NCI-H526 treated with DMSO at 0.1 percent for 48 hours (cell line): ENCODE measurements at places on chromosomes 12 and 14.
A peak's percentile ranks its signal among the peaks of the same experiment; 100 is the strongest.

GRCh38 chr14:89128311-89129026 lies 288.6 kb downstream of the FOXN3 start:
- no peak for DNase-seq

- DNase-seq = no peak
These were observed 34.9 kb downstream of the WIF1 start for GRCh38 chr12:65086236-65086635.

GRCh38 chr14:104464907-104465306 lies 114.7 kb upstream of the C14orf180 start:
- DNase-seq = no peak

DNA sequence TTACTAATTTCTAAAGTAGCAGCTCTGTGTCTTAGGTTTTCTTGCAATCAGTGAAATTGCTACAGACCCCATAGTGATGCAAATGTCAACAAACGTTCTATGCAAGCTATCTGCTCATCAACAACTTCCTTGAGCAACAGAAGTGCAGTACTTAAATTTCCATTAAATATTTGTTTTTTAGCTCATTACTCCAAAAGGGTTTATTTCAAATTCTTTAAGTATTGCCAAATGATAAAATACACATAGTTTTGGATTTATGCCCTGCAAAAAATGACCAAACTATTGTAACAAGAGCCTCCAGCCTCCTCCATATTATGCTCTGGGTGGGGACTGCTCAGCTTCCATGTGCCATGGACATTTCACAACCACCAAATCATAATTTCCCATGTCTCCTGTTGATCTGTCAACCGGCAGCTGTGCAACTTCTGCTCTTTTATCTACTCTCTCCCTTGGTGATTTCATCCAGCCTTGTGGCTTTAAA lies 4.4 kb downstream of the BDKRB1 start:
- DNase-seq = no peak

DNA sequence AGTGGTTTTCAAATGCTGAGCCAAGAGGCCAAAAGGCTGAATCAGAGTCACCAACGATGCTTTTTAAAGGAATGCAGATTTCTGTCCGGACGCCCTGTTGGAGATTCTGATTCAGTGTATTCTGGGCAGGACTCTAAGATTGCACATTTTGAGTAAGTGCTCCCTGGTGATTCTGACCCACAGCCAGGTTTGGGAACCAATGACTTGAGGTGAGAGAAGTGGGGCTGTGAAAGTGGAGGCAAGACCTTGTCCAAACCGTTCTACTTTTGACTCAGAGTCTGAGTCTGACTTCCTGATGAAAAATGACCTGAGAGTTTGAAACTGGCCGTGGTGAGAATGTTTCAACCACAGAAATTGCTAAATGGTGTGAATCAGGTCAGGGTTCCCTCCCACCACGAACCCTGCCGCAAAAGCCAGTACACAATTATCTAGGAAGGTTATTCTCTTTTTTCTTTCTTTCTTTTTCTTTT lies 90.2 kb downstream of the NTN4 start:
- no peak for DNase-seq

- DNase-seq = no peak
These were observed 54.9 kb upstream of the DIO3 start for GRCh38 chr14:101506211-101506925.

DNA sequence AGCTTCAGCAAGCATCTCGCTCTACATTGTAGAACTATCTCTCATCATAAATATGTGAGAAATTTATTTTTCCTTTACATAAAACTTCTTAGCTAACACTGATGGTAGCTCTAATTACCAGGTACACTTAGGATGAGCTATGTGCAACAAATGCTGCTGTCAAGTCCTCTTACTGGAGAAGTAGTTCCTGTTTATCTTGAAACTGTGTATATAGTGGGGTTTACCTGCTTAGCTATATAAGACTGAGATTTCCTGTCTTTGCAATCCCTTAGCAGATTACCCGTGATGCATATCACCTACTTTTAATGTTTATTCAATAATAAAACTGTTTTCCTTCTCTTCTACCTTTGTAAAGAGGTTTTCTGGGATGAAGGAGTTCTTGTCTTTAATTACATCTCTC lies 98.0 kb upstream of the USP15 start:
- DNase-seq = no peak

DNA sequence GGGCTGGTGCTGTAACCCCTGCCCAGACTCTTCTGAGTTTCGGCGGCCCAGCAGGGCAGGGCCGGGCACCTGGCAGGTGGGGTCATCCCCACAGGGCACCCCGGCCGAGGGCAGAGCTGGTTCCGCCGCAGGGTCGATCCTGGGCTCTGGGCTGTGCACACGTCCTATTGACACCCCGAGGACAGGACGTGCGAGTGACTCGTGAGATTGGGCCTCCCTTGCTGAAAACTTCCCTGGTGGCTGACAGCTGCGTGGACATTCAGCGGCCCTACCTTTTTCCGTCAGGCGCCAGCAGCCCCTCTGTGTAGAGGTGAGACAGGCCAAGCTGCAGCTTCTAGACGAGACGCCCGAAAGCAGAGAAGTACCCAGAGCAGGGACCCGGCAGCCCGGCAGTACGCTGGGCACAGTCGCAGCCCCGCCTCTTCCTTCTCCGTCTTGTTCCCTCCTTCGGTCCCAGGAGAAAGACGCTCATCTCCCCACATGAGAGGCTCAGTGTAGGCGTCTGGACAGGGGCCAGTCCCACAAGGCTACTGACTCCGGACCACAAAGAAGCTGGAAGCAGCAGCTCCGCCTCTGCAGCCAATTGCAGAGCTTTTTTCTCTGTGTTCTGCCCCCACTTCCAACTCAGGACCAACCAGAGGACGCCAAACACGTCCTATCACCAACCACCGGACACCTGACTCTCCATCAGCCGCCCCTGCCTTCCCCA lies at the start of gene LRCOL1:
LRCOL1 (minus strand) TSS at position 532 of the 709 bp plus-strand sequence. CDS start 4,331 bp downstream, outside the sequence.
- peak; percentile 45 for DNase-seq

GRCh38 chr14:24224618-24225071 lies 7.5 kb downstream of the NEDD8 start:
- DNase-seq = no peak

- no peak for DNase-seq
These were observed 17.5 kb downstream of the CHPT1 start for GRCh38 chr12:101714877-101715444.

DNA sequence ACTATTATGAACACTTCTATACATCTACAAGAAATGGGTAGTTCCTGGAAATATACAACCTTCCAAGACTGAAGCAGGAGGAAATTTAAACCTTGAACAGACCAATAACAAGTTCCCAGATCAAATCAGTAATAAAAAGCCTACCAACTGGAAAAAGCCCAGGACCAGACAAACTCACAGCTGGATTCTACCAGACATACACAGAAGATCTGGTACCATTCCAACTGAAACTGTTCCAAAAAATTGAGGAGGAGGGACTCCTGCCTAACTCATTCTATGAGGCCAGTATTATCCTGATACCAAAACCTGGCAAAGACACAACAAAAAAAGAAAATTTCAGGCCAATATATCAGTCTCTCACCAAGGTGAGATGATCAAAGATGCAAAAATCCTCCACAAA lies 189.4 kb downstream of the RPS29 start:
- DNase-seq = no peak

GRCh38 chr12:76504606-76505005 lies 55.0 kb downstream of the OSBPL8 start:
- DNase-seq = no peak

- DNase-seq = no peak
These were observed 2.6 kb upstream of the ATN1 start for GRCh38 chr12:6925239-6925539.

- no peak for DNase-seq
These were observed 6.6 kb upstream of the PLEKHG7 start for GRCh38 chr12:92696216-92696615.

- no peak for DNase-seq
These were observed 47.8 kb downstream of the VRK1 start for GRCh38 chr14:96844857-96845570.

DNA sequence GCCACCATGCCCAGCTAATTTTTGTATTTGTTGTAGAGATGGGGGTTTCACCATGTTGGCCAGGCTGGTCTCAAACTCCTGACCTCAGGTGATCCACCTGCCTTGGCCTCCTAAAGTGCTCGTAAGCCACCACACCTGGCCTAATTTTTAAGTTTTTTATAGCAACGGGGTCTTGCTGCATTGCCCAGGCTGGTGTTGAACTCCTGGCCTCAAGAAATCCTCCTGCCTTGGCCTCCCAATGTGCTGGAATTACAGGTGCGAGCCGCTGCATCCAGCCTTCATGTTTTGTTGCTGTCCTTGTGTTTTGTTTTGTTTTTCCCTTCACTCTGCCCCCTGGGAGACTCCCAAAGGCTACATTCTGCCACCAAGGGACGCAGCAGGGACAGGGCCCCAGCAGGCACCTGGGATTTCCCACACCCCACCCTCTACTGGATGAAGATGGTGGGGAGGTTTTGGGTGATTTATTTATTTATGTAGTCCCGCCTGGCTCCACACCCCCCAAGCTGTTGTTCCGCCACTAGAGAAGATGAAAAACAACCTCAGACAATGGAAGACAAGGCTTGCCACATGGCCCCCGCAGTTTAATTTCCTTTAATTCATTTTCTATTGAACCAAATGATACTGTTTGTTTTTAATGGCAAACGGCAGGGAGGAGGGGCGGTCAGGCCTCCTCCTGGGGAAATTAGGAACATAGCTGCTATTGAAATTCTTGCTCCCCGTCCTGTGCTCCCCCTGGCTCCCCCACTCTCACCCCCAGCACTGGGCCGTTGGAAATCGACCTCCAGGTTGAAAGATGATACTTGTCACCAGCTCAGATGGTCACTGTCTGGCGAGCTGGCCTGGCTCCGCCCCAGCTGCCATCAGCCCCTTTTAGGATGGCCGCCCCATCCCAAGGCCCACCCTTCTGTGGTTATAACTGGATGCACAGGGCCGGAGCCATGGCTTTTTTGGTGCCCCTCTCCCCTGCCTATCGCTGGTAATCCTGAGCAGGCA lies 70.3 kb downstream of the RNFT2 start:
- DNase-seq = no peak

DNA sequence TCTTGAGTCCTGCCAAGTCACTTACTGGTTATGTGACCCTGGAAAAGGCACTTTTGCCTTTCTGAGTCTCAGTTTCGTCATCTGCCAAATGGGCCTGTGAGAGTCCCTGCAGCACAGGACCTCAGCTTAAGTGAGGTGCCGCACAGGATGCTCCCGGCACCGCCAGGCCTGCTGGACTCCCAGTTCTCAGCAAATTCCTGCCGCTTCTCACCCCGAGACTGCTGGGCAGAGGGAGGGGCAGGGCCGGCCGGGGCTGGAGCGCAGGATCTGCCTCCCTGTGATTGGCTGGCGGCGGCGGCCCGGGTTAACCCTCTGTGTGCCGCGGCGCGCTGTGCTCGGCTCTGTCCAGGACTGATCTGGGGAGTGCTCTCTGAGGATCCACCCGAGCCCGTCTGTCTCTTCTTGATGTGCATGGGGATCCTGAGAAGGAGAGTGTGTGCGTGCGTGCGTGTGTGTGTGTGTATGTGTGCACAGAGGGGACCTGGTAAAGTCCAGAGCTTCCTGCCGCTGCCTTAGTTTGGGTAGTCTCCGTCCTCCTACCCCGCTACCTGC lies 8.6 kb downstream of the SETD1B start:
- peak; percentile 33 for DNase-seq

- DNase-seq = no peak
These were observed 123.9 kb upstream of the FOXN3 start for GRCh38 chr14:89540830-89541470.

- no peak for DNase-seq
These were observed 63.6 kb downstream of the CRADD start for GRCh38 chr12:93740751-93741150.

DNA sequence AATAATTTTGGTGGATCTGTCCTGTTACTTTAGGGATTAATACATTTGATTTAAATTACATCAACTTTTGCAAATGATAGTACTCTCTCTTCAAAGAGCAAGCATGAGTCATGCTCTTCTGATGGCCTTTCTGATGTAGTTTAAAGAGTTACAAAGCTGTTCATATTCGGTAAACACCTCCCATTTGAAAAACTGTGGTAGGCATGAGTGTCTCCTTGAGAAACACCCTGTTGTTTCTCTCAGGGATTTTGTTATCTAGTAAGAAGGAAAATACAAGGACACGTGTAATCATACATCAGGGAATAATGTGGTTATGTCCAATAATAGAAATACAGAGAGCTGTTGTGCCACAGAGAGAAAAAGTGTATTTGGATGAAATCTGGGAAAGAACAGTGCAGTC lies 53.3 kb upstream of the E2F7 start:
- DNase-seq = no peak

- no peak for DNase-seq
These were observed 168.5 kb downstream of the RIMBP2 start for GRCh38 chr12:130547480-130548155.
